Natural killer cell treated with Interleukin-12 subunit alpha and Interleukin-12 subunit beta and Interleukin-15 and Interleukin-18, amount 100 ng/mL, for 72 hours (primary cell): ENCODE measurements at places on chromosomes 16 and 17. TPM values are rescaled to one million over a fixed set of nuclear protein-coding genes. Genes with fewer than 3 reads are reported as not detected.

Gene SEPTIN12
- total RNA-seq = not detected

Gene CDH1
- 0.59 TPM for total RNA-seq

Gene VMO1
- 4.5 TPM for total RNA-seq

Gene CDH13
- not detected for total RNA-seq

Gene MRTFB
- total RNA-seq = 10.0 TPM

Gene MT1E
- total RNA-seq = 148 TPM

Gene NOG
- total RNA-seq = not detected

Gene KIF2B
- total RNA-seq = not detected

Gene TBC1D16
- total RNA-seq = 1.1 TPM

Gene MAP2K3
- 98.3 TPM for total RNA-seq

Gene FOXJ1
- 0.48 TPM for total RNA-seq

Gene PRR35
- 0.64 TPM for total RNA-seq

Gene RNF227
- 2.5 TPM for total RNA-seq

Gene PPP1R1B
- total RNA-seq = not detected

Gene JPH3
- total RNA-seq = not detected

Gene CFAP97D1
- not detected for total RNA-seq

Gene CDH5
- not detected for total RNA-seq

Gene PROCA1
- 3.7 TPM for total RNA-seq

Gene TPPP3
- not detected for total RNA-seq

Gene TP53TG3C
- total RNA-seq = not detected

Gene MYO15A
- 1.0 TPM for total RNA-seq

Gene GDPD3
- 5.6 TPM for total RNA-seq

Gene GFAP
- total RNA-seq = not detected

Gene CACNB1
- total RNA-seq = 49.9 TPM

Gene SAMD14
- 5.0 TPM for total RNA-seq

Gene ZNF624
- total RNA-seq = 4.2 TPM
